Astrocyte (in vitro differentiated cells and primary cell): ENCODE measurements at places on chromosomes 11 and 22. TPM values are rescaled to one million over a fixed set of nuclear protein-coding genes. Genes with fewer than 3 reads are reported as not detected.

The UBQLN3 gene
- total RNA-seq: not detected in 2 replicates

The FGF4 gene
- not detected in 2 replicates for total RNA-seq

The CDC42EP2 gene
- total RNA-seq: 23.0 and 26.7 TPM in 2 replicates

The OR52E6 gene
- not detected in 2 replicates for total RNA-seq

DNA sequence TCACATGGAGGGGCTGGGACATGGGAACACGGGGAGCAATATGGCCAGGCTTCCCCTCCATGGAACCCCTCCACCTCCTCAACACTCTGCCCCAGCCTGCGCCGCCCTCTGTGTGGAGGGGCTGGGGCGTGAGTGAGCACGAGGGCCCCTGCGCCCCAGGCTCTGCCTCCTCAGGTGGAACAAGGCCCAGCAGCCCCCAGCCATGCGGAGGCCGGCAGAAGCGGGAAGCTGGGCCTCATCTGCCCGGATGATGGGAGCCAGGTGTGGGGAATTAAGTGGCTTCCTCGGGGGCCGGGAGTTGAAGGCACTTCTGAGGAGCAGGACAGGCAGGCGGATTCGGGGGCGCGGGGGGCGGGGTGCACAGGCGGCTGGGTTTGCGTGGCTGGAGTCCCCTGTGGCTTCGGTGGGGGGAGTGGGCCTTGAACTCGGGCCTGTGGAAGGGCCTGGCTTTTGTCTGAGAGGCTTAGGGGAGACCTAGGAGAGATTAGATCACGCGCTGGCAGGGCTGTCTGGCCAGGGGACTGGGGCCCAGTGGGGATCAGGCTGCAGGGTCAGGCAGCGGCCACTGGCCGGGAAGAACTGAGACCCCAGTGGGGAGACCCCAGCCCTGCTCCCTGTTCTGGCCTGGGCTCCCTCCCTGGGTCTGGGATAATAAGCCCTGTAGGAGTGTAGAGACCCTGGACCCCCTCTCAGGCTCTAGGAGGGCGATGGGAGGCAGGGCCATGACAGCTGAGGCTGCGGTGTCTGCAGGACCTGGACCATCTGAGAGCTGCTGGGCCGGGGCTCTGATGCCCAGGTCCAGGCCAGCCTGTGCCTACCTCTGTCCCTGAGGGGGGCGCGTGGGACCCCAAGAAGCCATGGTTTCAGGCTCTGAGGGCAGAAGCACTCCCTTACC is 13.3 kb downstream of the PRR33 start:
- DNase-seq: no peak

- no peak for DNase-seq
These were observed 43.6 kb downstream of the TSPAN18 start for GRCh38 chr11:44770401-44770800.

- no peak for DNase-seq
These were observed 6.2 kb upstream of the RGL4 start for GRCh38 chr22:23684561-23685031.

DNA sequence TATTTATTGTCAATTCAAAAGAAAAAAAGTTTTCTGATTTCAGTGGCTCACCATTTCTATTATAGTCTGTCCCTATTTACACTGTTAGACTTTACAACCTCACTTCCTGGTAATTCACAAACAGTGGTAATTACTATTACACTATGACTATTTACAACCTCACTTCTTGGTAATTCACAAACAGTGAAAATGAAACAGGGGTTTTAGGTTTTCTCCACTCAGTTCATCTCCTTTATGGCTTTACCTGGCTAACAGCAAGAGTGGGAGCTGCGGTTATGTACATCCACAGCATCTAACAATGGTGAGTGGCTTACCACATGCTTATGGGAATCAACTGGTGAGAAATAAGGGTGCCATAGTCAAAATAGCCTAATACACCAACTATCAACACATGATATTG is 166.4 kb downstream of the CASP12 start:
- no peak for DNase-seq

- no peak for DNase-seq
These were observed 2.6 kb upstream of the CHADL start for GRCh38 chr22:41243361-41243760.

GRCh38 chr22:24951942-24952836 is at the start of gene KIAA1671:
KIAA1671 (plus strand) TSS chr22:24952716; CDS start chr22:25028000, 75,284 bp downstream.
- DNase-seq: no peak

- DNase-seq: no peak
These were observed 1.6 kb upstream of the RRP7A start for GRCh38 chr22:42521228-42521546.

- DNase-seq: no peak
These were observed 23.3 kb downstream of the MYH9 start for GRCh38 chr22:36364255-36365019.

GRCh38 chr11:48107188-48107704 is 109.4 kb upstream of the OR4B1 start:
- DNase-seq: peak; percentile 43

- DNase-seq: no peak
These were observed 141.2 kb downstream of the CADM1 start for GRCh38 chr11:115362997-115363396.

DNA sequence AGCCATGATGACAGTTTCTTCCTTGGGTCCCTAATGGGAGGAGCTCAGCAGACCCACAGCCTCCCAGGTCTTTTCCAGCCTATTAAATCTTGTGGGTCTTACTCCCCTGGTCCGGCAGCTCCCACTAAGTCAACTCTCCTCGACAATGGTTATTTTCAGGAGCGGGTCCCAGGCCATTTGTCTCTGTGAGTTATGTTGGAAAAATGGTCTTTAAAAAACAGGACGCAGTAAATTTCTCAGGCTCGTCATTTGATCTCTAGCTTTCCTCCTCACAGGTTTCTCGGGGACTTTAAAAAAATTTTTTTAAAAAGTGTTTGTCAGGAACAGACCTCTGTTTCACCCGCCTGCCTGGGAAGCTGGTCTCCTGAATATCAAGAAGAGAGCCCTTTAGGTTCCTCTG is 397.5 kb upstream of the NARS2 start:
- no peak for DNase-seq

GRCh38 chr22:26768952-26769351 is 111.6 kb downstream of the MIAT start:
- DNase-seq: peak; percentile 71
